Gastroesophageal sphincter (tissue), 4 donors: ENCODE measurements at places on chromosomes 7 and 10.

DNA sequence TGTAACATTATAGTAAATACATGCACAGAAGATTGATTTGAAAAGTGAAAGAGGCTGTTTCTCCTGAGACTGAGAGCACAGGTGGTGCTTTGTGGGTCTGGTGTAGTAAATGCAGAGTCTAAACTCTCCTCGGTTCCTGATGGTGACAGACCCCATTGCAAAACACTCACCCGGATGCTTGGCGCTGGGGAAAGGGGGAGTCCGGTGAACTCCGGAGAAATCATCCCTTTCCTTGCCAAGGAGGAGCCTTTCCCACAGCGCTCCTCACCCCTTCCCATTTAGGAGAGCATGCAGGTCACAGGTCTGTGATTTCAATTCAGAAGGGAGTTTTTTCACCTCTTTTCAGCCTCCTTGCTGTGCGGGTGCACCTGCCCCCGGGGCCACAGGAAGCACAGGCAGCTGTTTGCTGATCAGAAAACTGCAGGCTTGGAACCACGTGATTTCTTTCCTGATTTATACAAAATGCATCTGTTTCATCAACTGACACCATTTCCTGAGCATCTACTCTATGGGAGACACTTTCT, 75.6 kb upstream of the LYZL2 start:
- ATAC-seq: no peak

GRCh38 chr7:32069116-32069650, 1.0 kb downstream of the PDE1C start:
- ATAC-seq: no peak

DNA sequence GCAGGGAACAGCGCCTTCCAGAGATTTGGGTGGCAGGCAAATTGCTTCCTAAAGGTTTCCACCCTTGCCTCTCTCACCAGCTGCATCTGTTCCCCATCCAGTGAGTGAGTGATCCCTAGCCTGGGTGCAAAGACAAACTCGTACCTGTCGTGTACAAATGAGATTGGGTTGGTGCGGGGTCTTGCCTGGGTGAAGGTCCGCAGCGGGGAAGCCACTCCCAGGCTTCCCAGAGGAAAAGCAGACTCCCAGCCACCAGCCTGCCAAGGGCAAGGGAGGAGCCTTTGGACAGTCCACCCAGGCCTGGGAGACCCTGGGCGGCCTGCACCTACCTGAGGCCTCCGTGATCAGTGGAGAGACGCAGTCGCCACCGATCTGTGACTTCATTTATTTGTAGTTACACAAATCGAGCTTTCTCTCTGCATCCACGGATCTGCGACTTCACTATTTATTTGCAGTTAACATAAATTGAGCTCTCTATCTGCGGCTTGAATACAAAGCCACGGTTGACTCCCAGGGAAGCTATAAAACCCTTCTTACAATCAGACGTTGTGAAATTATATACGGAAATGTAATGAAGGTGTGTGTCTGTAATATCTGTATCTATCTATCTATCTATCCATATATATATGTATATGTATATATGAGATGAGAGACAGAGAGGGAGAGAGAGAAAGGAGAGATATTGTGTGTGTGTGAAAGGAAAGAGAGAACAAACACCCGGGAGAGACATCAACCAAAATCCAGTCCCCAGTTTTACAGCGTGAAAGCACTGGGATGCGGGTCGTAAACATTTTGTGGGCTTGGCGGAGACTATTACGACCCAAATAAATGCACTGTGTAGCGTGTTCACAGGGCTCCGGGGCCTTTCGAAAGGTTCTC, 3.0 kb upstream of the HOXA7 start:
- no peak for ATAC-seq

DNA sequence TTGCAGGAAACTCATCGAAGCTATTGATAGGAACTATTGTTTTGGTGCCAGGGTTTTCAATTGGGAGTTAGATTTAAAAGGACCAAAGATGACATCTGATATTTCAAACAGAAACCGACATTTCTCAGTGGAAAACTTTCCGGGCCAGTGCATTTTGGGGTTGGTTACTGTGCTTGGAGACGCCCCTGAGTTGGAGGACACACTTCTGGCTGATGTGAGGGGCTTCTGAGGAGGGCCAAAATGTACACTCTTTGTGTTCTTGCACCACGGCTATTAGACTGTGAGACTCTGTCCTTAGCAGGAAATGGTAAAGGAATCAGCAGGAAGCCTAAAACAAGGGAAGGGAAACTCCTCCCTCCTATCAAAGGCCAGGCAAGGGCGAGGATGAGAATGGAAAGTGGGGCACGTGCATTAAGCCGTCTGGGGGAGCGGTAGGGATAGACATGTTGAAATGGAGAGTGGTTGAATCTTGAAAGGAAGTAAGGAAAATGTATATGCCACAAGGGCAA, 1.8 kb upstream of the SRGN start:
- ATAC-seq: peak; percentile 13

DNA sequence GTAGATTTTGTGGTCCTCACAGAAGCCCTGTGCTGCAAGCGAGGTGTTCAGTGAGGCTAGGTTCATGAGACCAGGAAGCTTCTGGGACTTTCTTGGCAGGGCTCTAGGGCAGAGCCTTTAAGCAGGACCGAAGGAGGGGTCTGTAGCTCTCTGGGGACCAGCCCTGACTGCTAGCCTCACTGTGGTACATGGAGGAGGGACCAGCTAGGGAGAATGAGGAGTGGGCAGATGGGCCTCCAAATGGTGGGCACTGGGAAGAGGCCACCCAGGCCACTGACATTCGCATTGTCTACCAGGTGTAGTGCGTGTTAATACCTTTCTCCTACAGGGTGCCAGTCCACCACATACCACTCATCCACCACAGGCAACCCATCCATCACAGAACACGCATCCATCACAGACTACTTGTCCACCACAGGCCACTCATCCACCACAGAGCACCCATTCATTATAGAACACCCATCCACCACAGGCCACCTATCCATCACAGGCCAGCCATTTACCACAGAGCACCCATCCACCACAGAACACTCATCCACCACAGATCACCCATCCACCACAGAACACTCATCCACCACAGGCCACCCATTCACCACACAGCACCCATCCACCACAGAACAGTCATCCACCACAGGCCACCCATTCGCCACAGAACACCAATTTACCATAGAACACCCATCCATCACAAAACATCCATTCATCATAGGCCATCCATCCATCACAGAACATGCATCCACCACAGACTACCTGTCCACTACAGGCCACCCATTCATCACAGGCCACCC, 31.6 kb upstream of the ZNF488 start:
- no peak for ATAC-seq

DNA sequence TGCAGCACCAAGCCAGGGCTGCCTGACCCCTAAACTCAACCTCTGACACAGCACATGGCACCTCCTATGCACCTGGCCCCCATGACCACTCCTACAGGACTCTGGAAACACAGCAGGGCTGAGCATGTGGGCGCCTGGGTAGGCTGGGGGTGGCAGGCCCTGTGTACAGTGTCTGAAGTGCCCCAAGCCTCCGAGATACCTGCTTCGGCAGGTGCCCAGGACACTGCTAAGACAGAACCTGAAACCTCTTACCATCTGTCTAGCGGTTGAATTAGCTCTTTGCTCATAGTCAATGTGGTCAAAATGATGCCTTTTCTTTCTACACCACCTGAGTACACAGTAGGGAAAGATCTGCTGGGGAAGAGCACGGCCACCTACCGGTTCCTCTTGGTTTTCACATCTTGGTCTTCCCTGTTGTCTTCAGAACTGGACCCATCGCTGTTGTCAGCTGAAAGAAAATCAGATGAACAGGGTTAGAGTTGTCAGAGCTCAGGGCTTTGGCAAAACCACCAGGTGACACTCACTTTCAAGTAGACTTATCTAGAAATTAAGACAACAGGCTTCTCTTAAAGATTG, 177.4 kb downstream of the TCERG1L start:
- ATAC-seq: no peak

DNA sequence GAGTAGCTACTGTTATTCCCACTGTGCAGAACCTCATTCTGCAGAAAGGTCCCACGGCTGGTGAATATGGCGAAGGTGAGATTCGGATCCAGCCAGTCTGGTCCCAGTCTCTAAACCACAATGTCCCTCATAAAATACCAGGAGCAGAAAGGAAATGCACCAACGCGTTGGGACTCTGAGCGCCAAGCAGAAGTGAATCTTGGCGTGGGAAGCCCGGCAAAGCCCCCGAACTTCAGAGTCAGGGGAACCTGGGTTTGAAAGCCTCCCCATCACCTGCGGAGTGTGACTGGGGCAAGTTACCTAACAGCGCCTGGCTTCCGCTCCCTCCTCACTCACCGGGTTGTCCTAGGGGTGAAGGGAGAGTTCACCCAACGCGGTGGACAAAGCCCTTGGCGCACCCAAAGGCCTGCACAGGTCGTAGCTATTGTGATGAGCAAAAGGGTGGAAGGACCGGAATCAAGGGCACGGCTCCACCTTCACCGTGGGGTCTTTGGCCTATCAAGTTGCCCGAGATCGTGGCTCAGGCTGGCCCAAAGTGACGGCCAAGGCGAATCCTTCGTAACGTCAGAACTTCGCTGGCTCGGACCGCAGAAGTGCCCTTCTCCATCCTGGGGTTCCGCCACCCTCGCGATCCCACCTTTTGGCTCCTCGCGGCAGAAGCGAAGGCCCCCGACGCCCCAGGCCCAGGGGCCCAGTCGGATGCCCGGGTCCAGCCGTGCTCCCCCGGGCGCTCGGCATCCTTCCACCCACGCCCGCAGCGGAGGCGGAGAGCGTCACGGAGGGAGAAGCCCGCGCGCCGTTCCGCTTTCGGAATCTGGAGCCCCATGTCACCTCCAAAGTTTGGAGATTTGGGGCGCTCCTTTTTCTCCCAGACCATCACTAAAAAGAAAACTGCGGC, 811 bp downstream of the RGS10 start:
- peak; percentile 13 for ATAC-seq

GRCh38 chr10:124158592-124158991, 65.2 kb upstream of the CHST15 start:
- ATAC-seq: no peak

GRCh38 chr7:78350926-78351325, 552.4 kb downstream of the PHTF2 start:
- no peak for ATAC-seq

DNA sequence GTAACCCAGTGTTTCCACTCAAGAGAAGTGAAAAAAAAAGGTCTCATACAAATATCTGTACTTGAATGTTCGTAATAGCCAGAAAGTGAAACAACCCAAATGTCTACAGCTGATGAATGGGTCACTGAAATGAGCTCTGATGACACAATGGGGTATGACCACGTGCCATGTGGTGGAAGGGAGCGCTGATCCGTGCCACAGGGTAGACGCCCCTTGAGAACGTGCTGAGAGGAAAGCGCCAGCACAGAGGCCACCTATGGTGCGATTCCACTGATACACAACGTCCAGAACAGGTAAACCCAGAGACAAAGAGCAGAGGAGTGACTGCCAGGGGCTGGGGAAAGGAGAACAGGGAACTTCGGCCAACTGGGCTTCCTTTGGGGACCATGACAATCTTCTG, 50.3 kb downstream of the MAD1L1 start:
- no peak for ATAC-seq

- ATAC-seq: no peak
Measured at GRCh38 chr10:14385596-14386593, 55.2 kb upstream of the FRMD4A start.

- peak; percentile 58 for ATAC-seq
Measured at GRCh38 chr7:11170863-11171568, 197.3 kb downstream of the PHF14 start.

- ATAC-seq: no peak
Measured at GRCh38 chr7:121807078-121807477, 65.9 kb upstream of the PTPRZ1 start.

- ATAC-seq: peak; percentile 92
Measured at GRCh38 chr7:141702047-141702567, at the start of gene DENND11. DENND11 (minus strand) TSS chr7:141702166; CDS start chr7:141702153, 13 bp downstream.

DNA sequence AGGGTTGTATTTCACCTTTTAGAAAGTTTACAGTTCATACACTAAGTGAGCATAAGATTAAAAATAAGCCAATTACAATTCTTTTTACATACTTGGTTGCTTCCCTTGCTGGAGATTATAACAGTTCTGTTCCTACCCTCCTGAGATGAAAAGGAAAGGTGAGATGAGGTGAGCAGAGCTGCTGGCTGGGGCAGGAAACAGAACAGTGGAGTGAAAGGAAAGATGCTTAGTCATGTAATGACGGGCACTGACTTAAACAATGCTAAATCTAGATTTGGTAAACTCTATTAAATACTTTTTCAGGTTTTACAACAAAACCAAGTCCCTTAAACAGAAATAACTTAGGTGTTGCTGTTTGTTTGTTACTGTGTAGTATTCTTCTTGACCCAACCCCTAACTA, 19.9 kb upstream of the ZEB1 start:
- no peak for ATAC-seq

DNA sequence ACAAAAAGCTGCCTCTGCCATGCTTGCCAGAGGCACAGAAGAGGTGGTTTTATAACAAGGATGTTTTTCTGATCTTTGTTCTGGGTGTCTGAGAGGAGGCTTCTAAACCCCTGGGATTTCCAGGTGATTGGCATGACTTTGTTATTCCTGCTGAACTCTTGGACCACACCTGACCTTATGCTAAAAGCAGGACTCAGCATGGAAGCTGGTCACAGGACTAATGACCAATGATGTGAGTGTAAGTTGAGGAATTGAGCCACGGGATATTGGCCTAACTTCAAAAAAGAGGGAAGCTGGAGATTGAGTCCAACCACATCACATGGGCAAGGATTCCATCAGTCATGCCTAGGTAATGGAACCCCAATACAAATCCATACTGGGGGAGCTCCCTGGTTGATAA, 437.9 kb downstream of the POM121L12 start:
- no peak for ATAC-seq

GRCh38 chr10:34102893-34103506, 712.1 kb downstream of the PARD3 start:
- peak; percentile 56 for ATAC-seq

DNA sequence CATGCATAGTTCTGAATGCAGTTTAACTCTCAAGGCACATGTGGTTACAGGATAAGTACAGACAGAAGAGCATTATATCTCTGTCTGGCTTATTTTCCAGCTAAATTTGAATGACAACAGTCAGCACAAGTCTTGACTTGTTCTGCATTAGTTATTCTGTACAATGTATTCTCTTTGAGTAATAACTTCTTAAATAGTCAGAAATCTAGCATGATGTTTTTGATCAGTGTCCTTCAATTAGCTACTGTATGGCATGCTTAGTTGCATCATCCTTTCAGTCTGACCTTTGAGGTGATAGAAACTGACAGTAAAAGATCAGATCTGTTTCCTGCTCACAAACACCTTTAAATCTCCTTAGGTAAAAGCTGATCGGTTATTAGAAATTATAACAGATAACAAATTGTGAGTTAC, 118.1 kb downstream of the ARL4A start:
- ATAC-seq: no peak

DNA sequence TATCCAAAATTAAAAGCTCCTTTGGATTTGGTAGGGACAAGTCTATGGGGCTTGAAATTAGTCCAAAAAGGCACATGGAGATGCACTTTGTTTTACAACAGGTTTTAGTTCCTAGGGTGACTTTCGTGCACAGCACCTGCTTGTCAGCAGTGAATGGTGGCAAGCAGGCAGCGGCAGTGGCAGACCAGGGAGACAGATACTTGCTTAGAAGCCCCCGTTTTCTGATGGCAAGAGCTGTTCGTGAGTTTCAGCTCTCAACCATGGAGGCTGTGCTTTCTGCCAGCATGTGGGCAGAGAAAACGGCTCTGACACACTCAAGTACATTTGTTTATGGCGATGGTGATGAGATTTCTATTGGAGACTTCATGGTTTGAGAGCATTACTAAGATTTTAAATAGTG, 61.7 kb upstream of the SHH start:
- ATAC-seq: no peak

- no peak for ATAC-seq
Measured at GRCh38 chr7:47100817-47101435, 481.0 kb downstream of the TNS3 start.

- no peak for ATAC-seq
Measured at GRCh38 chr7:35701287-35701900, 6.5 kb upstream of the HERPUD2 start.
